GM03348 (cell line): ENCODE measurements at places on chromosomes 7 and 10.

DNA sequence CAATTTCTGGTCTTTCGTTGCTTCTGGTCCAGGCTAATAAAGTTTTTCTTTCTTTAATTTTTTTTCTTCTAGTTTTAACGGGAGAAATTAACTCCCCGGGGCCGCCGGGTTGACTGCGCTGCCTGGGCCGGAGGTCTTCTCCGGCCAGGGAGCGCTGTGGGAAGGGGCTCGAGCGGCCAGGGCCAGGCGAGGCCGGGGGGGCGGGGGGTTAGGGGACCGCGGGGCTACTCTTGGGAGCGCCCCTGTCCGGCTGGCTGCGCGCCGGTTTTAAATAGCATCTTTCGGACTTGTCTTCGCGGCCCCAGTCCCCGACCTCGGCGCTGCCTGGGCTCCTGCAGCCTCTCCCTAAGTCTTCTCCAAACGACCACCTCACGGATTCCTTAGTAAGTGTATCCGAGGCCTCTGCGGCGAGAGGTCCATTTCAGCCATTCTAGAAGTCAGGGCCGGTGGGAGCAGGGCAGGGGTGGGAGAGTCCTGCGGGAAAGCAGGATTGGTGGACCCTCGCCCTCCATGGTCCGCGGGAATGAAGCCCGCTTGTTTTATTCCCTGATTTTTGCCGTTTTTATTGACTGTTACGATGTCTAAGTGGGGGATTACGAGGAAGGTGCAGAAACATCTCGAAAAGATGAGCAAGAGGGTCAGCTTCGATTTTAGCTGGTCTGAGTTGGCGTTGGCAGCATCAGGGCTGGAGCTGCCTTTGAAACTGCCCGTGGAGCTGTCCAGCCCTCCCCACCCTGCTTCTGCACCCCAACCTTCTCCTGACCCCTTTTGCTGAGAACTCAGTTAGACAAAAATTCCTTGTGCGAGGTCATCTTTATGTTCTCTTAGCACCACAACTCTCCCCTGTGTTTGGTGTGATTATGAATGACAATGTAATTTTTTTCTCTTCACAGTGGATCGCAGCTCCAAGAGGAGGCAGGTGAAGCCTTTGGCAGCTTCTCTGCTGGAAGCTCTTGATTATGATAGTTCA, 555 bp downstream of the PHF14 start:
- DNase-seq, result peak; percentile 54

DNA sequence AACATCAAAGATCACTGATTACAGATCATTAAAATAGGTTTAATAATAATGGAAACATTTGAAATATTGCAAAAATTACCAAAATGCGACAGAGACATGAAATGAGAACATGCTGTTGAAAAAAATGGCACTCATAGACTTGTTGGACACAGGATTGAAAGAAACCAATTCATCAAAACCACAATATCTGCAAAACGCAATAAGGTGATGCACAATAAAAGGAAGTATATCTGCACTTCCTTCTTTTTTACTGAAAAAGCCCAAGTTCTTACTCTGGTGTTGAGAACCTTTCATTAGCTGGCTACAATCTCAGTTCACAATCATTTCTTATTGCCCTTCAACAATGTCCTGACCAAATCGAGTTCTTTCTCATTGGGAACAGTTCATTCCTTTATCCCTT, 28.7 kb downstream of the TMEM106B start:
- DNase-seq, result no peak

GRCh38 chr7:149022756-149023360, 5.4 kb downstream of the PDIA4 start:
- no peak for DNase-seq

DNA sequence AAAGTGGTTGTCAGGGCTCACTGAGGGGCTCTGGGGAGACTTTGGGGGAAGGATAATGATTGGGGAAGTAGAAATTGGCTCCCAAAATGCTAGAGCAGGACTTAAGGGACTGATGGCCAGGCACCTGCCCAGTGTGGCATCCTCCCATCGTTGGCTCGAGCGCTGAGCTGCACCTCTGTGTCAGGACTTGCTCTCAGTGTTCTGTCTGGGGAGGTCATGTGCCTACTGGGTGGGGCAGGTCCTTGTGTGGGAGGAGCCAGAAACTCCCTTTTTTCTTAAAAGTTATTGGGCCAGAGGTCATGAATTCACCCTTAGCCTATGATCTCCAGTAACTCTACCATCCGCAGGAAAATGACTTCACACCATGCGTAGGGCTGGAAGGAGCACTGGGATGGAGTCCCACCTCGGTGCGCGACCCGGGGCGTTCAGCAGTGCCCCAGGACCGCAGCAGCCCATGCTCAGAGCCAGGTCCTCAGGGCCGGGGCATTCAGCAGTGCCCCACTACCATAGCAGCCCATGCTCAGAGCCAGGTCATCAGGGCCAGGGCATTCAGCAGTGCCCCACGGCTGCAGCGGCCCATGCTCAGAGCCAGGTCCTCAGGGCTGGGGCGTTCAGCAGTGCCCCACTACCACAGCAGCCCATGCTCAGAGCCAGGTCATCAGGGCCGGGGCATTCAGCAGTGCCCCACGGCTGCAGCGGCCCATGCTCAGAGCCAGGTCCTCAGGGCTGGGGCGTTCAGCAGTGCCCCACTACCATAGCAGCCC, 221.9 kb downstream of the EBF3 start:
- no peak for DNase-seq
